ENCODE measurements at places on chromosomes 2 and 18.

GRCh38 chr2:145366341-145366740, 846.4 kb upstream of the ZEB2 start:
- DNase-seq, result no peak

GRCh38 chr18:61551586-61551985, 218.4 kb downstream of the CDH20 start:
- DNase-seq, result peak; percentile 67

DNA sequence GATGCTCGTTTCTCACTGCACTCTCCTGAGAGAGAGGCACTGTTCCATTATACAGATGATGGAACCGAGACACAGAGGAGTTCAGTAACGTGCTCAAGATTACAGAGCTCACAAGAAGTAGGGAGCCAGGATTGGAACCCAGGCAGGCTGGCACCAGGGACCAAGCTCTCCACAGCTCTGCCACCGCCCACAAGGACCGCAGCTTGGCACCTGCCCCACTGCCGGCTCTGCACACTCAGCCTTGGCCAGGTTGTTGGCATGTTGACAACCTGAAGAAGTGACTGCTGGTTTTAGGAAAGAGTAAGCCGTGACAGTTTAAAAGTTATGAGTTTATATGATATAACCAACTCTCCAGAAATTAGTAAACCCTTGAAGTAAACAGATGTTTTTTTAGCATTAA, 48.0 kb upstream of the ITM2C start:
- DNase-seq, result no peak

DNA sequence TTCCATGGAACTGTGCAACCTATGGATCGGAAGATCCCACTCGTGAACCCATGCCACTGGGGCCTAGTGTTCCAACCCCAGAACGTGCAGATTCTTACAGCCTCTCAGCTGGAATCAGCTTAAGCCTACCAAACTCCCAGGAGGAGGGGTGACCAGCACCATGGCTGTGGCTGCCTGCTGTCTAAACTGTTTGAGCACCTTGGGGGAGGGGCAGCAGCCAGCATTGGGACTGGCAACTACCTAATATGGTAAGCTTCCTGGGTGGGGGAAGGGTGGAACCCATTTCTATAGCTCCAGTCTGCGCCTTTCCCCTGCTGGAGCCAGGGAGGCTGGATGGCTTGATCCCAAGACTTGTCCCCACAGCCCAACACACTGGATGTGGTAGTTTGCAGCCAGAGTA, 10.7 kb upstream of the POLE4 start:
- DNase-seq, result no peak

DNA sequence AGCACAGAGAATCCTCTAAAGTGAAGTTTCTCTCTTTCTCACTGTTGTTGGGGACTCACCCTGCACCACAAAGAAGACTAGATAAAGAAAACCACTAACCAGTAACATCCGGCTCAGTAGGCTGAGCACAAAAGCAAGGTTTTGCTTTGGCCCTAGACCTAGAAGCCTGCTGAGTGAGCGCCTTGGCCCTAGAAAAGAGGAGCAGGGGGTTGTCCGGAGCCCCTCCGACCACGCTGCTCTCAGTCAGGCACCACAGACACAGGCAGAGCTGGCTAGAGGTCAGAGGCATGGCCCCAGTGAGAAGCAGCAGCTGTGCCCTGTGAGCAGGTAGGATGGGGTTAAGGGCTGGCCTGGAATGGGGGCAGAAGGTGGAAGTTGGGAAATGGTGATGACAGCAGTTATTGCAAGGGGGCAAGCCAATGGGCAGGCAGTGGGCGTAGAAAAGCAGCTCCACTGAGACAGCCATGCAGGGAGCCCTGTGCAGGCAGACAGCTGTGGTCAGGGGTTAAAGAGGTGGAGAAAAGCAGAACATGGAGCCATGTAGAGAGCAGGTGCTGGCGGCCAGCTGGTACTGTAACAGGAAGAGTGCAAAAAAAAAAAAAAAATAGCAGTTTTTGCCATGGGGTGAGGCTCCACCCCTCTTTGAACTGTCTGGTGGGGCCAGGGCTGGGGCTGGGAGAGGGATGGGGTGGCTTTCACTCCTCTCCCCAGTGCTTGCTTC, 36.9 kb upstream of the SLC14A1 start:
- DNase-seq, result no peak

GRCh38 chr2:132560562-132560961, 109.4 kb downstream of the LYPD1 start:
- DNase-seq, result no peak

DNA sequence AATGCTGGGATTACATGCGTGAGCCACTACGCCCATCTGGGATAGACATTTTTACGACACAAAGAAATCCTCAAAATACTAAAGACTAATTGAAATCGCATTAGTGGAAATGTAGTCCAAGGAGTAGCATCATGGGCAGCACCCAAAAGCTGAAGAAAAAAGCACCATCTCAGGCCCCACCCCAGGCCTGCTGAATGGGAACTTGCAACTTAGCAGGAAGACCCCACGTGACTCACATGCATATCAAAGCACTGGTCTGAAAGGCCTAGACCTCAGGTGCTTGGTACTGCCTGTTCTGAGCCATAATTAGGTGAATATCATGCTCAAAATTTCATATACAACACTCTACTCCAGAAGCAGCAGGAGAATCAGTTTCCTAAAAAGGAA, 28.9 kb downstream of the SPRED2 start:
- DNase-seq, result no peak

DNA sequence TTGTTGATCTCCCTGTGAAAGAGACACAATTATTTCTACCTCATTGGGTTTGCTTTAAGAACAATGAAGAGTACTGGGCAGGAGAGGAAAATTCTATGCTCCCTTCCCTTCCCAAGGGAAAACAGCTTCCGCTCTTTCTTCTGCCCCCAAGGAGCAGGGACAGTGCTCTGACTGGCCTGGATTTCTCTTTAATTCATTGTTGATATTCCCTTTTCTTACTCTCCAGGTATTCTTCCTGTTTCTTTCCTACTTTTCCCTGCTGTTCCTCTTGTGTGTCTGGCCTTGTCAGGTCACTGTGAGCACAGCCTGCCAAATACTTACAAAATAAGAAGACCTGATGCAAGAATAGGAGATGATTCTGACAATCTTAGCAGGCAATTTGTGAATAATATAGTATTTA, 49.6 kb upstream of the SPAG16 start:
- no peak for DNase-seq

- DNase-seq, result no peak
Measured at GRCh38 chr2:176088048-176088936, 4.2 kb upstream of the HOXD13 start.

- no peak for DNase-seq
Measured at GRCh38 chr2:81007104-81007503, 702.6 kb upstream of the LRRTM1 start.
